AG08395 (cell line): ENCODE measurements at places on chromosomes 4 and X.

- no peak for DNase-seq
Observed at GRCh38 chr4:186722796-186723291, 812 bp downstream of the FAT1 start.

- DNase-seq, result no peak
Observed at GRCh38 chr4:164319688-164320087, 434.2 kb upstream of the SMIM31 start.

- DNase-seq, result no peak
Observed at GRCh38 chr4:152128356-152128755, 367.5 kb upstream of the GATB start.

GRCh38 chrX:51420610-51421009, 75.8 kb downstream of the NUDT11 start:
- peak; percentile 55 for DNase-seq

DNA sequence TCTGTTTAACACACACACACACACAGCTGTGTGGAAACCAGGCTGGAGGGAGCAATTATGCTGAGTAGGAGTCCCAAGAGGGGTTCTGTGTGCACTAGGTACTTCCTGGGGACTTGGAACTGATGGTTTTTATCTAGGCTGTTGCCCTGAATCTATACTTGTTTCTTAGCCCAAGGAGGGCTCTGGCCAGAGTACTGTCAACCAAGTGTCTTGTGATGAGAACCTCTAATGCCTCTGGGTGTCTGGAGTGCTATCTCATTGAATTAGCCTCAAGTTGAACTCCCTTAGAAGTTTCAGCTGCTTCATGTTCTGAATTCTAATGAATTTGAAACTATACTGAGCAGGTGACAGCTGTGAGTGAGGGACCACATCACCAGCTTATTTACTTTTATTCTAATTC, 16.6 kb downstream of the ARHGAP24 start:
- DNase-seq, result no peak

GRCh38 chrX:24268786-24269185, 45.1 kb downstream of the SUPT20HL2 start:
- DNase-seq, result no peak

- DNase-seq, result no peak
Observed at GRCh38 chr4:137427411-137427810, 104.9 kb downstream of the PCDH18 start.

GRCh38 chrX:85859426-85859825, 187.9 kb downstream of the CHM start:
- no peak for DNase-seq

- no peak for DNase-seq
Observed at GRCh38 chrX:2521092-2521926, 20.5 kb upstream of the DHRSX start.

DNA sequence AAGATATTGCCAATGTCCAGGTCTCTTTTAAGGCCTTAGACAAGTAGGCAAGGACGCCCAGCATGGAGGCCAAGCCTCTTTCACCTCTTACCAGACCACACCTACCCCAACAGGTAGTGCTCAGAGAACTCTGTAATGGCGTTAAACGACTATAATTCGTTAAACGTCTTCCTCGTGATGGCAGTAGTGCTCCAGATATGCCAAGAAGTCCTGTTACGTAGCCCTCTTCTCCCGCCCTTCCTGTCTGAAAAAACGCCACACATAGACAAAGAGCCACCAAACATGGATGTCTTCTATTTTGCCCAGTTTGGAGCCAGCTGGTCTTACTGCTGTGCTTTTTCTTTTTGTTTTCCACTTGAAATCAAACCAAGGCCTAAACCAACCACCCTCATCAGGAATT, 190.7 kb downstream of the OR13H1 start:
- peak; percentile 59 for DNase-seq

- no peak for DNase-seq
Observed at GRCh38 chr4:101989551-101989950, 199.0 kb downstream of the BANK1 start.

DNA sequence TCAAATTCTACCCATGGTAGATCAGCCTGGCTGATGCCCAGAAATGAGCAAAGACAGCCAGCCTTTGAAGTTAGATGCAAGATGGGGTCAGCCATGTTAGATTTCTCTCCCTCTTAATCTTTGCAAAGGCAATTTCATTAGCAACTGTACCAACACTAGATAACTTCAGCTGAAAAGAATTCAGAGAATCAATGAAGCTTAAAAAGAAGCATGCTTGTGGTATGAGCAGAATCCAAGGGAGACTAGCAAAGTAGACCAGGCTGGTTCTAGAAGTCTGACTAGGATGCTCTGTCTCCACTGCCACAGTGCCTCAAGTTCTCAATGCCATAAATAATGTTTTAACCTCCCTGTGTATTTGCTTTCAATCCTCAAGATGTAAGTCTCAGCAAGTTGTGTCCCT, 247.3 kb downstream of the SLC7A11 start:
- DNase-seq, result peak; percentile 73

DNA sequence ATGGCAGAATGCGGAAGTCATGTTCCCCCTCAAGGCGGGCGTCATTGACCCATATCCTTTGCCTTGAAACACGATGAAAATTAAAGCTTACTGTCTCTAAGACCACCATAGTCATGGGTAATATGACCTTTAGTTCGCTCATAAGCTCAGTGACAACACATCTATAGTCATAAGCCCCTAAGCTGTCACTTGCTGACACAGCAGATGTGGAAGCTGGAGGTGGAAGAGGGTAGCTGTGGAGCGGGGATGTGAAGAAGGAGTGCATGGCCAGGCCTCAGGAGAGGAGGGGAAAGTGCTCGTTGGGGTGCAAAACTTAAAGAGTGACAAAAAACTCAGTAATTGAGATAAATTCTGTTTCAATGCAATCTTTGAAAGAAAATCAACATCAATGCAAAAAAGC, 134.0 kb upstream of the PDLIM3 start:
- no peak for DNase-seq

- peak; percentile 22 for DNase-seq
Observed at GRCh38 chr4:74223801-74224200, 65.9 kb downstream of the MTHFD2L start.

GRCh38 chr4:10089346-10089745, 27.3 kb downstream of the WDR1 start:
- no peak for DNase-seq
